ENCODE measurements at places on chromosomes 1 and 21.

GRCh38 chr1:41882486-41882885 lies 36.2 kb downstream of the HIVEP3 start:
- no peak for DNase-seq

DNA sequence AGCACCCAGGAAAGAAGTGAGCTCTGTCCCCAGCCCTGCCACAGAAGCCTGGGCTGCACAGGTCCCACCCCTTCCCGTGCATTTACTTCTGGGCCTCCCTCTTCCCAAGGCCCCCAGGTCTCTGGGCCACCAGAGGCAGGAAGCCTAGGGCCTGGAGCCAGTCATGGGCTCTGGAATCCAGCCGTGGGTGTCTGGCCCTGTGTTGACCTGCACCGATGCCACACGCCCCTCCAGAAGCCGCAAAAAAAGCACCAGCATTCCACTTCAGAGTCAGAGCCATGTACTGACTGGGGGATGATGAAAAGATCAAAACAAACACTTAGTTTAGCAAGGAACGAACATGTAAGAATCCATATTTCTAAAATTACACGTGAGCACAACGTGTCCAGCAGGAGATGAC lies 141.7 kb downstream of the NPHP4 start:
- DNase-seq, result no peak

- DNase-seq, result no peak
Observed at GRCh38 chr1:74341702-74342339, 106.6 kb downstream of the TNNI3K start.

- no peak for DNase-seq
Observed at GRCh38 chr1:224774378-224774777, 155.1 kb upstream of the DNAH14 start.

DNA sequence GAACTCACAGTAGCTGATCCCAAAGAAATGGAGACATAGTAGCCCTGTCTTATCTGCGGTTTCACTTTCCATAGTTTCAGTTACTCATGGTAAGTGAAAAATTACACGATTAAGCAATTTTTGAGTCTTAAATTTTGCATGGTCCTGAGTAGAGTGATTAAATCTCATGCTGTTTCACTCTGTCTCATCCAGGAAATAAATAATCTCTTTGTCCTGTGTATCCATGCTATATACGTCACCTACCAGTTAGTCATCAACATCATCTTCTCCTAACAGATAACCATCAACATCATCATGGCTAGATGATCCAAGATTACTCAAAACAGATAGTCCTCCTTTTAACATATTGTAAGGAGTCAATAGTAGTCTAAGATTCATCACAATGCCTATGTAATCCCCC lies 1589.3 kb downstream of the BRINP3 start:
- DNase-seq, result no peak

DNA sequence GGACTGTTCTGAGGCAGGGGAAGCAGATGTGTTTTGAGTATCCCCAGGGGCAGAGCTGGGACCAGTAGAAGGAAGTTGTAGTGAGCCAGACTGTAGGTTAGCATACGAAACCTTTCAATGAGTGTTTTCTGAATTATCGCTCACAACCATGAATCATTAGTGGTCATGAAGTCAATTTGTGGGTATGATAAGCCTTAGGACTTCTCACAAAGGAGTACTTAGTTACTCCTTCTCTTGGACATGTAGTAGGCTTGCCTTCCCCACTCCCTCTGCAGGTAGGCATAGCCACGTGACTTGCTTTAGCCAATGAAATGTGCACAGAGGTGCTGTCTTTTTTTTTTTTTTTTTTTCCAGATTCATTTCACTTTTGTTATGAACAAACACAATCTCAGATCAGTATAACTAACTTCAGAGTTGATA lies 23.9 kb upstream of the FAAH start:
- DNase-seq, result no peak
